Activated T-cell treated with anti-CD3 and anti-CD28 coated beads, Interleukin-2, amount 50 U/mL, for 72 hours (primary cell): ENCODE measurements at places on chromosomes 2 and 18. TPM values are rescaled to one million over a fixed set of nuclear protein-coding genes. Genes with fewer than 3 reads are reported as not detected.

DNA sequence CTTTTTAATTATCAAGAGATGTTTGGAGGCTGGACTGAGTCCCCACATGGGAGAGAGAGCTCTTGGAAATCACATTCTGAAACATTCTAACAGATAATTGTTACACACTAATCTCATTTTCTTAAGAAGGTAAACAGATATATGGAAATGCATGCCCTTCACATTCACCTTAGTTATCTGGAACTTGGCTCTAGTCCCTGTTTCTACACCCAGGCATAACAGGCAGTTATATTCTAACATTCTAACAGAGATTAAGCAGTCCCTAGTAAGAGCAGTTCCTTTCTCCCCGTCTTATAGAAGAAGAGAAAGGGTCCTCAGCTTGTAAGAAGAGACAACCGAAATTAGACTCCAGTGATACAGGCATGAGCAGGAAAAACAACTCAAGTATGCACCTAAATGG, 385.4 kb downstream of the SOX11 start:
- no peak for DNase-seq

- no peak for DNase-seq
Measured at GRCh38 chr2:32067549-32067948, 4.2 kb downstream of the SPAST start.

GRCh38 chr18:50356036-50356945, 18.6 kb upstream of the SKA1 start:
- no peak for DNase-seq

- DNase-seq = no peak
Measured at GRCh38 chr2:170745305-170745704, 24.9 kb upstream of the ERICH2 start.

DNA sequence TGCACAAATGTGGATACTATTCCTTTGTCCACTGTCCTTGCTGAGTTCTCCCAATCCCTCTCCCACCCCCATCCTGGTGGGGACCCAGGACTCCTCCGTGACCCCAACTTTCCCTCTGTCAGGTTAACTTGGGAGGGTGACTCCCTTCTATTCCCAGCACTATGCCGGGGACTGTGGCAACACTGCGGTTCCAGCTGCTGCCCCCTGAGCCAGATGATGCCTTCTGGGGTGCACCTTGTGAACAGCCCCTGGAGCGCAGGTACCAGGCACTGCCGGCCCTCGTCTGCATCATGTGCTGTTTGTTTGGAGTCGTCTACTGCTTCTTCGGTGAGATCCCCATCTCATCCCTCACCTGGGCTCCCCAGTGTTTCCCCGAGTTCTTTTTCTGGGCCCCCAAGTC, 739 bp downstream of the TMEM198 start:
- no peak for DNase-seq

- peak; percentile 13 for DNase-seq
Measured at GRCh38 chr2:229980431-229981184, 58.3 kb downstream of the FBXO36 start.

DNA sequence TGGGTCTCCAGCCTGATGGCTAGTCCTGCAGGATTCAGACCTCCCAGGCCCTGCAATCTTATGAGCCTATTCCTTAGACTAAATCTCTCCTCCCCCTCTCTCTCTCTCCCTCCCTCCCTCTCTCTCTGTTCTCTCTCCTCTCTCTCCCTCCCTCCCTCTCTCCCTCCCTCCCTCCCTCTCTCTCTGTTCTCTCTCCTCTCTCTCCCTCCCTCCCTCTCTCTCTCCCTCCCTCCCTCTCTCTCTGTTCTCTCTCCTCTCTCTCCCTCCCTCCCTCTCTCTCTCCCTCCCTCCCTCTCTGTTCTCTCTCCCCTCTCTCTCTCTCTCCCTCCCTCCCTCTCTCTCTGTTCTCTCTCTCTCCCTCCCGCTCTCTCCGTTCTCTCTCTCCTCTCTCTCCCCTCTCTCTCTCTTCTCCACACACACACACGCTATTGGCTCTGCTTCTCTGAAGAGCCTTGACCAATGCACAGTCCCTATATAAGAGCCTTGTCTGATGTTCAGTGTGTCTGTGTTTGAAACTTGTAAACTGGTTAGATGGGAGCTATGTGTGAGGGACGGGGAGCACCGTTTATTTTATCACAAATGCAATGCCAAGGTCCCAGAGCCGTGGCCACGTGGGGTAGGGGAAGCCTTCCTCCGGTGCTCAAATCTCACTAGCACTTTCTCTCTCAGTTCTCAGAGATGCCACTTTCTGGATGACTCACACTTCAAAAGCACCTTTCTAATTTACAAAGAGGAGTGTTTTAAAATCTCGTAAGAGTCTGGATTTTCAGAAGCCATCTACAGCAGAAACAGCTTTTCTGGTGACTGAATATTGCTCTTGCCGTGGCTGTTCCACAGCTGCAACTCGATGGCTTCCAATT, 9.4 kb upstream of the PRLH start:
- DNase-seq = peak; percentile 55

The CD8B2 gene
- total RNA-seq = 1.1 TPM

The OTOS gene
- not detected for total RNA-seq
